IPS DF 6.9 (cell line): ENCODE measurements at places on chromosomes 7 and 10.
A peak's percentile ranks its signal among the peaks of the same experiment; 100 is the strongest.

DNA sequence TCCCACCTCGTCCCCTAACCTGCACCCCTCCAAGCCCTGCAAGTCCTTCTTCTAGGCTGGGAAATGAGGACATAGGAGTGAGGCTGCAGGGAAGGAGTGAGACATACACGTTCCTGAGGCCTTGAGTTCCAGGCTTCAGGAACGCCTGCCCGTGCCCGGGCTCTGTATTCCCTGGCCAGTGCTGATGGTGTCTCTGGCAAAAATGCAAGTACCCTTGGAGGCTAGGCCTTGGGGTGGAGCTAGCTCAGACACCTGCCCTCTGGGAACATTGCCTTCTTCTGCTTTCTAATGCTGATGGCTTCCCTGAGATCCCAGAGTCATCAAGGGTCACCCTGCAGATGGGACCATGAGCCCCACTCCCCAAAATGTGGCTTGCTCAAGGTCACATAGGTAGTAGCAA is 76.0 kb downstream of the GRK5 start:
- no peak for DNase-seq

- no peak for DNase-seq
Measured at GRCh38 chr7:82347808-82348207, 95.8 kb downstream of the CACNA2D1 start.

DNA sequence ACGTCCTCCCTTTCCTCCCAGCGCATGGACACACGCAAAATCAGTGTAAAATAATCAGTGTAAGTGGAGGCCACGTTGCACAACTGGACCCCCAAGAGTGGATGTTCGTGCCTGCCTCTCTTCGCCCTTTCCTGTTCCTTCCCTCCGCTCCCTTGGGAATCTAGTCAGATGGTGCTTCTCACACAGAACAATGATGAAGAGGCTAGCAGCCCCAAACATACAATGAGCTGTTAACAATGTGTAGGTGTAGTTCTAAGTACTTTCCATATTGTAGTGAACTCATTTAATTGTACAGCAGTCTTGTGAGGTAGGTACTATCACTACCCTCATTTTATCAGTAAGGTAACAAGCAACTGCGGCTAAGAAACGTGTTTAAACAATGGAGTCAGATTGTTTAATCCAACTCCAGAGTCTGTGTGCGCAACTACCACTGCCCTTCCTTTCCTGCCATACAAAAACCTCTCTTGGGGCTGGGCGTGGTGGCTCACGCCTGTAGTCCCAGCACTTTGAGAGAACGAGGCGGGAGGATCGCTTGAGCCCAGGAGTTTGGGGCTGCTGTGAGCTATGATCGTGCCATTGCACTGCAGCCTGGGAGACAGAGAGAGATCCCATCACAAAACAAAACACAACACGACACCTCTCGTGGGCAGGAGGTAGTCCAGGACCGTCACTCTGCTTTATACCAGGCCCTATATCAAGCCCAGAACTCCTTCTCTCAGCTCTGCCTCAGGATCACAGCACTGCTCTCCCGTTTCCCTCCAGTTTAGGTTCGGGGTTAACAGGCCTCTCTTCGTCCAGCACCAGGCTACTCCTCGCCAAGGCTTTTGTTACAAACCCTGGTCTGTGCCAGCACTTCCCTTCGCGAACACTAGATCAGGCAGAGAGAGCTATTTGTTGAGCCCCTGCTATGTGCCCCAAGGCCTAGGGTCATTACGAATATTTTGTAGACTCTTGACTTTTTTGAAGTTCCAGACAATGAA is 1.1 kb downstream of the FKBP9 start:
- DNase-seq, result no peak

DNA sequence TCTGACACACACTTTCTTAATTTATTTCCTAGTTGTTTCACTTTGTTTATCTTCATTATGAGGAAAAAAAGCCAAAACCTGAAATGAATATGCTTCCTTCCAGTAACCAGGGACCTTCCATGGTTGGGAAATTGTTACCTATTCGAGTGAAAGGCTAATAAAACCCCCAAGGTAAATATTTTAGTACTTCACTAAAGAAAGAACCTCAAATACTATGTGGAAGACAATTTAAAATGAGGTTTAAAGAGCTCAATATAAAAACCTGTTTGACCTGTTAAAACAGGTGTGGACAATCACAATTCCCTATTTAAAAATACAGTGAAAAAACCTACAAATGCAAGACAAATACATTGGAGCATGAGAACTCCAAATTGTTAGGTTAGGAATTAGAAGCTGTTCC is 192.6 kb downstream of the CFTR start:
- DNase-seq, result no peak

DNA sequence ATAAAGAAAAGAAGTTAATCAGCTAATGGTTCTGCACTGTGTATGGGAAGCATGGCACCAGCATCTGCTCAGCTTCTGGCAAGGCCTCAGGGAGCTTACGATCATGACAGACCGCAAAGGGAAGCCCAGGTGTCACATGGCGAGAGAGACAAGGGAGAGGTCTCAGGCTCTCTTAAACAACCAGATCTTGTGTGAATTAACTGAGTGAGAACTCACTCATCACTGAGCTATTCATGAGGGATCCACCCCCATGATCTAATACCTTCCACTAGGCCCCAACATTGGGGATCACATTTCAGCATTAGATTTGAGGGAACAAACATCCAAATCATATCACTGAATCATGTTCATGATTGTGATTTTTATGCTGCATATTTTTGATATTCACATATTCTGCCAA is 5.8 kb downstream of the USP54 start:
- no peak for DNase-seq

DNA sequence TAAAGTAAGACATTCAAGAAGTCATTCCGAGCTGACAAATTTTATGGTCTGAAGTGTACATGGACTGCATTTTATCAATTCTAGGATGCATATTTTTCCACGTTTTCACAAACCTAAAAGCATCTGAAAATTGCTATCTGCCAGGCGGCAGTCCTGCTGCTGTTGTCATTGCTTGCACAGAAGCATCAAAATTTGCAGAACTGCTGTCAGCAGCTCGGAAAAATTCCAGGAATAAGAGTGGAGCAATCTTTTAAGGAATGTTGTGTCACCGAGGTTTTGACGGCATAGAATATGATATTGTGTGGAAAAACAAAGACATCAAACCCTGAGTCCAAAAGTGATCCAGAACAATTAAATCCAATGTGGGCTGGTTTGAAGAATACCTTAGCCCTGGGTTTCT is 61.4 kb downstream of the CHCHD3 start:
- no peak for DNase-seq

- DNase-seq, result no peak
Measured at GRCh38 chr10:35498693-35499092, 106.4 kb upstream of the GJD4 start.

GRCh38 chr10:48594371-48594770 is 10.5 kb downstream of the ARHGAP22 start:
- no peak for DNase-seq

DNA sequence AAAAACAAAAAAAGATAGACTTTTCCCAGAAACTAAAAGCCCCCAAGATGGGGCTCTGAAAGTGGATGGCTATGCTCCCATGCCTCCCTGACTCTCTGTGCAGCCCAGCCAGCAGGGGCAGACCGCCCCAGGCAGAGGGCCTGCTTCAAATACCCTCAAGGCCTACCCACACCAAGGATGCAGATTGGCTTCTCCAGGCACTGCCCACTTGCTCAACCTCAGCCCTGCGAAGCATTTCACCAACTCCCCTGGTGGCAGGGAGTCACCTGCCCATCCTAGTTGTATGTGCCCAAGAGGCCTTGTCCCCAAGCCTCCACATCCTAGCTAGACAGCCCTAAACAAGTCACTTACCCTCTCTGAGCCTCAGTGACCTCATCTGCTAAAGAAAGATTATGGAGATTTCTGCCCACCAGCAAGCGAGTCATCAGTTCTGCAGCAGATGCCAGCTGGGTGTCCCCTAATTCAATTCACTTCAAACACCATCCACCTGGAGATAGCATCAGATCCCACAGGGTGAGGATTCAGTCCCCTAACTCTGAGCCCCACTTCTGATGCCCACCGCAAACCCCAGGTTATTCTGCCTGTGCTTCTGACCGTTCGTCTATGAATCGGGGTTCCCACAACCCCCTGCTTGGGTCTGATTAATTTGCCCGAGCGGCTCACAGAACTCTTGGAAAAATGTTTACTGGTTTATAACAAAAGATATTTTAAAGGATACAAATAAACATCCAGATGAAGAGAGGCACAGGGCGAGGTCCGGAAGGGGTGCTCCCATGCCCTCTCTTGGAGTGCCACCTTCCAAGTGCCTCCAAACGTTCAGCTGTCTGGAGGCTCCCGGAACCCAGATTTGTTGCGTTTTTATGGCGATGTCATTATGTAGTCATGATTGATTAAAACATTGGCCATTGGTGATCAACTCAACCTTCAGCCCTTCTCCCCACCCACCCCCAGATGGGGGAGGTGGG is 18.6 kb upstream of the ZMIZ1 start:
- no peak for DNase-seq

DNA sequence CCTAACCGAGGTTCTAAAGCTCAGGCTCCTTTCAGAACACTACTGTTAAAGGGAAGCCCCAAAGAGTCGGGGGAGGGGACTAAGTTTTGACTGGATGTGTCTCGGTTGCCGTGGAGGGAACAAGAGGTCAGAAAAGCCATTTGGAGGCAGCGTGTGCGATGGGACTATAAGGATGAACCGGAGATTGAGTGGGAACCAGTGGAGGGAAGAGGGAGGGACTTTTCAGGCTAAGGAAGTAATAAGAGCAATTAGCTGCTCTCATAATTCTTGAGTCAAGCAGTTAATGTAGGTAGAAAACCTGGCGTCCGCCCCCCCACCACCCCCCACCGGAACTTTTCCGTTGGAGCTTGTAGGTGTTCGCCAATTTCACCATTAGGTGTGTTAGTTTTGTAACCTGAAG is 491 bp upstream of the AKAP9 start:
- no peak for DNase-seq

DNA sequence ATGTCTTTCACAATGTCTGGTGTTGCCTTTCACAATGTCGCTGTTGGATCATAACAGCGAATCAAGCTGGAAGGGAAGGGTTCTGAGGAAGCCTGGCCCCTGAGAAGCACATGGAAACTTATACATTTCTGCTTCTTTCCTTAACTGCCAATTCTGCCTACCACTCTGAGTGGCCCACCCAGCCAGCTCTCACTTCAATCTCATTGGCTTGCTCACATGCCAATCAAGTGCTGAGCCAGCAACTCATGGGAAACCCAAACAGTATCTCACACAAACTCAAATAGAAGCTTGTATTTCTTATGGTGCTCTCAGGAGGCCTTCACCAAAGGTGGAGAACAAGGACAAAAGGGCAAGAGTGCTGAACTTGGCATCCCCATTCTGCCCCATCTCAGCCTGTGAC is 117.4 kb upstream of the GPR26 start:
- no peak for DNase-seq

DNA sequence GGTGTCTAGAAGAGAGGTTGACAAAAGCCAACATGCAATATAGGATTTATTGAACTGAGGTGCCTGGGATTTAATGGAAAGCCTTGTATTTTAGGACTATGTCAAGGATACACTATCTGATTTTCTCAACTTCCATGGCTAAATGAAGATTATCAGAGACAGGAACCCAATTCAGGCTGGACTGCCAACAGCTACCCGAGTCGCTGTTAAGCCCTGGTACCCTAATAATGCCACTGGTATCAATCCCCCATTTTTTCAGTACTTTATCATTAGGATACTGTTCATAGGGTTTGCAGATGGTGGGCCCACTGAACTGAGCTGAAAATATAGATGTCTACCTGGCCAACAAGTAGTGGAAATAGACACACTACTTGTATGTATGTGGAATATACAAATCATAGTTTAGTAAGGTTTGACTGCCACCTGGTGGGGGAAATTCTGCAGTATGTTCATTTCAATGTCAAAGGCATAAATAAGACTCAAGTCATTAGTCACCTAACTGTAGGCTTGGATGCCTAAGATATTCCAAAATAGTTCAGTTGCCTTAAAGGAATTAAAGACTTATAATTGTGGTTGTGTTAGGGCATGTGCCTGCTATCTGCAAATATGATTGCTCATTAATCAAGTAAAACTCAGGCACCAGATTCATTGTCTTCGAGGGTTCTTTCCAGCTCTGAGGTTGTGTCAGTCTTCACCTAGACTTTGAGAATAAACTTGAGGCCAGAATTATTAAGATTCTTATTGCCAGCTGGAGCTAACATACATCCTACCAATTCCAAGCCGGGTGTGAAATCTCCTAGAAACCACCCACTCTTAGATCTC is 34.1 kb upstream of the NOBOX start:
- DNase-seq, result peak; percentile 29

- no peak for DNase-seq
Measured at GRCh38 chr10:63374991-63375390, 90.8 kb downstream of the JMJD1C start.

GRCh38 chr10:88253622-88254021 is 329.5 kb downstream of the RNLS start:
- no peak for DNase-seq

GRCh38 chr7:27704422-27705199 is 35.4 kb upstream of the TAX1BP1 start:
- DNase-seq, result no peak

GRCh38 chr10:49621561-49621960 is 7.7 kb downstream of the CHAT start:
- DNase-seq, result no peak

DNA sequence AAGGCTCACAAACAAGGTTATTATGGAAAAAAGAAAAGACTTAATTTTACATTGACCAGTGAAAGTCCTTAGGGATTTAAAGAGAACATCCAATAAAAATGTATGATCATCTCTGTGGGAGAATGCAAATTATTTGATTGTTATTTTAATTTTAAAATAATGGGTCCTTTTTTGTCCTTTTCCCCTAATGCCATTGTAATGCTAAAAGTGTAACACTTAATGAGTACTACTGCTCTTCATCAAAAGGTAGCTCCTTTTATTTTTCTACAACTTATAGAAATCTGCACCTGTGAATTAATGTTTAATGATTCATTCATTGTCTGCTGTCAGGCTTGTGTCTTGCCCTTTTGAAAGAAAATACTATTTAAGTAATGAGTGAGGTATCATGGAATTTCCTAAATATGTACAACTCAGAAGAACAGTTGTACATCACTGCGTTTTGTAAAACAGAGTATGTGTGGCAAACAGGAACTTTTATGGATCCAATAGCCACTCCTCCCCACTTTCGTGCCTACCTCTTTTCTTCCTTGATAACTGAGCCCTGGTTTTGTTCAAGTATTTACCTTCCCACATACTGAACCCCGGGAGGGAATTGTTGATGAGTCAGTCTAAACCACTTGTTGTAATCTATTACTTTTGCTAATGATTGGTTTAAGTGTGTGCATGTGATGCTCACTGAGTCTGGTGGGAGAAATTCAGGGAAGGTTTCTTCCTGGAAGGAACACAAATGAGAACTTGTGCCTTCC is 19.9 kb upstream of the TRUB1 start:
- no peak for DNase-seq

DNA sequence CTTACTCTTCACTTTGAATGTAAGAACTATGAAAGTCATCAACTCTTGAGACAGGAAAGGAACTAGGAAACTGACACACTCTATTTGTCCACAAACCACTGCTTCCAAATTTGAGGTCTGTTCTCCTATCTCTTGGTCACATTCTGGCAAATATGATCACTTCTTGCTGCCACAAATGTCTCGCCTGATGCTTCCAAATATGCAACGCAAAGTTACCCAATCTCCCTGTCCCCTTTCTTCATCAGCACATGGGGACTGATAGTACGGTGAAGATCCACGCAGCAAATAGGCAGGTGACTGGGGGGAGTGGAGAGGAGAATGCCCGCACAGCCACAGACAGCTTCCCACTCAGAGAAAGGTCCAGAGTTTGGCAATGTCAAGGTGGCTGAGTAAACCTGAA is 92.6 kb upstream of the TCF7L2 start:
- DNase-seq, result no peak

- DNase-seq, result no peak
Measured at GRCh38 chr10:120513307-120513796, 56.3 kb downstream of the PLPP4 start.

- DNase-seq, result no peak
Measured at GRCh38 chr7:88321694-88322093, 15.0 kb upstream of the STEAP4 start.
